ENCODE measurements at places on chromosomes 7 and 10.

- DNase-seq, result no peak
Observed at GRCh38 chr10:35464825-35465456, 128.6 kb downstream of the CCNY start.

GRCh38 chr10:19895500-19895899 lies 79.3 kb downstream of the PLXDC2 start:
- no peak for DNase-seq

- no peak for DNase-seq
Observed at GRCh38 chr10:107163076-107163855, 1.2 kb downstream of the SORCS1 start.

GRCh38 chr10:64546073-64546472 lies 1024.9 kb downstream of the REEP3 start:
- DNase-seq, result no peak

DNA sequence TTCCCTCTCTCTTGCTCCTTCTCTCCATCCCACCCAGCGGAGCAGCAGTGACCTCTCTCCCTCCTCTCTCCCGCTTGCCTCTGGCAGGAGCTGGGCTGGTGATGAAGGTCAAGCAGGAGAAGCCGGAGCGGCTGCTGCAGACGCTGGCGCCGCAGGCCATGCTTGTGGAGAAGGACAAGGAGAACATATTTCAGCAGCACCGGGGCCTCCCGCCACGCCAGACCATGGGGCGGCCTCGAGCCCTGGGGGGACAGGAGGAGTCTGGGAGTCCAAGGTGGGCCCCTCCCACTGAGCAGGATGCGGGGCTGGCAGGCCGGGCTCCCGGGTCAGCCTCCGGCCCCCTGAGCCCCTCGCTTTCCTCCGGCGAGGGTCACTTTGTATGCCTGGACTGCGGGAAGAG lies 17.3 kb downstream of the ZNF775 start:
- DNase-seq, result no peak

- no peak for DNase-seq
Observed at GRCh38 chr10:6056411-6057135, 5.6 kb downstream of the IL2RA start.

DNA sequence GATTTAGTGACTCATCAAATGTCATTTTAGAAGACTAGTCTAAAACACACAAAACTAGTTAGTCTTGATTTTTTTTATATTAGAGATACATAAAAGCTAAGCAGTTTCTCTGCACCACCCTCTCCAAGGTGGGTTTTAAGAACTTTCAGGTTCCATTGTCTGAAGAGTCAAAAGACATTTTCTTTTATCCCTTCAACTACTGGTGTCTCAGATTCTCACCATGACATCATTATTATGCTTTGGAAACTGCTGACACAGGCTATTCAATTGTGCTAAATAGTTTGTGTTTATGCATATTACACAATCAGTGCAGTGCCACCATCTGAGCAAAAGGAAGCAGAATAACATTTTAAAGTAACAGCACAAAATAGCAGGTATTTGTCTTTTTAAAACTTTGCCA lies 52.2 kb downstream of the IGF2BP3 start:
- no peak for DNase-seq

DNA sequence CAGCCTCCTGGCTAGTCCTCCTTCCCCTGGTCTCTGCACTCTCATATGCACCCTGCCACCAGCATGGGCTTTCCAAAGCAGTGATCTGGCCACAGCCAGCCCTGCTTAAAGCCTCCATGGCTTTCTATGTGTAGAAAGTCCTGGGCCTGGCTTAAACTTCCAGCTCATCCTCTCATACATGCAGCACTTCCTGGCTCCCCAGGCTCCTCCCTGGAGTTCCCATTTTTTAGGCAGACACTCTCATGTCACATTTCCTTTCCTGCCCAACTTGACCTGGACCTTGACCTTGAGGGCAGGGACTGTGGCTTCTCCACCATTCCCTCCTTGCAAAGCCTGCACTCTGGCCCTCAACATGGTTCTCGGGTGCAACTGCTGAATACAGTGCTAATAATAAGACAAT lies 79.5 kb downstream of the CHST15 start:
- no peak for DNase-seq

DNA sequence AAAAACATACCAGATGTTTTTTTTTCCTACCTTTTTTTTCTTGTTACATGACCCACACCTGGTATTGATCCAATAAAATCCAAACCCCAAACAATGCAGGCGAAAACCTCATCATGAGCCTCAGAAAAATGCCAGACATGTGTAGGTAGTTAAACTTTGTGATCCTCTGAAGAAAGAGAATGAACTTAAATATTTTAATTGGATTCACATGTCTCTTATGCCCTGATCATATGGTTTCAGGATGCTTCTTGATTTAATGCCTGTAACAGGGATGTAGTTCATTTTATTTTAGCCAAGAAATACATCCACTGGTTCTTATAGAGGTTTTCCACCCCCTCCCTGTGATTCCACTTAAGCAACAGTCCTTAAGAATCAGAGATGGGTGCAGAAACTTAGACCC lies 451.6 kb downstream of the TYW1 start:
- DNase-seq, result no peak

DNA sequence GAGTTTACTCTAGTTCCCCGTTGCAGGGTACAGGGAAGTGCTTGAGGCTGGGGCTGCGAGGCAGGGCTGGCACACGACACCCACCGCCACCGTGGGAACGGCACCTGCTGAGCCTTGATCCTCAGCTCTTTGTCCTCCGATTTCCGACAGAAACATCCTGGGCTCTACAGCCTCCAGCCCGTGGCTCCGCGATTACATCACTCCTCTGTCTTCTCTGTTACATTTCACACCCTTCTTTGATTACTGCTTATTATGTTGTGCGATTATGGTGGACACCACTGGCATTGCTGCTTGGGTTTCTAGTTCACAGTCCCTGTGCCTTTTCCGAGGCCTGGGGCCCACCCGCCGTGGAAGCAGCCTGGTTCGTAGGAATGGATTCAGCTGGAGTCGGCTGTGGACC lies 26.9 kb downstream of the FKBP6 start:
- no peak for DNase-seq

- no peak for DNase-seq
Observed at GRCh38 chr10:104293011-104293410, 24.0 kb downstream of the GSTO2 start.

- no peak for DNase-seq
Observed at GRCh38 chr7:75892634-75893272, 13.9 kb downstream of the RHBDD2 start.

GRCh38 chr7:74212661-74213060 lies 2.9 kb downstream of the LAT2 start:
- DNase-seq, result no peak

DNA sequence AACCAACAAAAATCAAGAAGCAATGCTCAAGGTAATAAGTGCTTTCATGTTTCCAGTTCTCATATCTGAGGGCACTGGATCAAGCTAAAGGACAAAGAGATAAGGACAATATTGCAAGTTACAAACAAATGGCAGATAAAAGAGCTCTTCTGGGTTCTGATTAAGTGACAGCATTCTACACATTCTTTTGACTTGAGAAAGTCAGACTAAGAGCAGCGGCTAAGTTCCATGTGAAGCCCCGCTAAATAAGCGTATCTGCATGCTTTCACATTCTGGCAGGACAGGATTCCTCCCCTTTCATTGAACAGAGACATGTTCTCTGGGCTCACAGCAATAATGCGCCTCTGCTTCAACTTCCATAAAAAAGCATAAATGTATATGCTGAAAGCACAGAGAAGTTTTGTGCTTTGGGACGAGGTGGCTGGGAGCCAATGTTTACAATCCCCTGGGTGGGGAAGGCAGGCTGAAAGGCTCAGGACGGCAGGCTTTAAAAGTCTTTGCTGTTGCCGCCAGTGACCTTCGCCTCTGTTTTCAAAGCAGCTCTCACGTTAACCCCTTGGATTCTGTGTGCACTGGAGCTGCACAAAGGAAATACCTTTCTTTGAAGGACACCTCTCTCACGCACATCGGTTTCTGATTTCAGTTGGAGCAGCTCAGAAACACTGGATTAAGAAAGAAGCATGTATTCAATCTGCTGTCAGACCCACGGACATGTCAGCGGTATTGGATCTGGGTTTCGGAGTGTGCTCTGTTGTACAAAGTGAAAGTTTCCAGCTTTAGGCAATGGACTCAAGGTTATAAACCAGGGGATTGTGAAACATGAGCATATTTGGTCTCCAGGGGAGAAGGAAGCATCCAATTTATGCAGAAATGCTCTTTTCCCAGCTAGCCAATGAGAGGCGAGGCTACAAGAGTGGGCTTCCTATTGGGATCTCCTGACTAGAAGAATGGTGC lies 105.4 kb upstream of the FAM133B start:
- DNase-seq, result no peak

Data from GM12892 (cell line).